ENCODE measurements at places on chromosomes 3 and 15.
A peak's percentile ranks its signal among the peaks of the same experiment; 100 is the strongest.

GRCh38 chr3:11545186-11545851 lies 98.4 kb downstream of the VGLL4 start:
- DNase-seq, result no peak

DNA sequence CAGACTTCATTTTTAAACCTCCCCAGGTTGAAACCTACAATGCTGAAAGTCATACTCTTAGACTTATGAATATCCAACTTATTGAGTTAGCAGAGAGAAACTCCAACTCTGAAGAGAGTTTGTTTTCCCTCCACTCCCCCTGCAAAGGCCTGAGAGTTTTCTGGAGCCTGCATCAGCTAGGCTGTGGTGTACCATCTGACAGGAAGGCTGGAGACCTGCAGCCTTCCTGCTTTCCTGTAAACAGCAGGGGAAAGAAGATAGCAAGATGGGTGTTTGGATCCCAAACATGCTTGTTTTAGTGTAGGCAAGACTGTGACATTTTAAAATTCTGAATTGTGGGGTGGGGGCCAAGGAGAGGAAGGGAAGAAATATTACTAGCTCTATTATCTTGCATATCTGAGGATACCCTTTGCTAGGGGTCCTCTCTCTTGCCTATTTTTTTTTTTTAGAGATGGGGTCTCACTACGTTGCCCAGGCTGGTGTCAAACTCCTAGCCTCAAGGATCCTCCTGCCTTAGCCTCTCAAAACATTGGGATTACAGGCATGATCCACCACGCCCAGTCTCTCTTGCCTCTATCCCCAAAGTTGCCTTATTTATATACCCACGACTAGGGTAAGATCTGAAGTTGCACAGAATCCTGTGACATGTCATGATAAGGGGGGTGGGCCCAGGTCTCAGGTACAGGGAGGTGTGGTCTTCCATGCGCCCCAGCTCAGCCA lies 51.0 kb upstream of the USP3 start:
- no peak for DNase-seq

GRCh38 chr3:99666201-99666600 lies 27.8 kb downstream of the COL8A1 start:
- DNase-seq, result no peak

DNA sequence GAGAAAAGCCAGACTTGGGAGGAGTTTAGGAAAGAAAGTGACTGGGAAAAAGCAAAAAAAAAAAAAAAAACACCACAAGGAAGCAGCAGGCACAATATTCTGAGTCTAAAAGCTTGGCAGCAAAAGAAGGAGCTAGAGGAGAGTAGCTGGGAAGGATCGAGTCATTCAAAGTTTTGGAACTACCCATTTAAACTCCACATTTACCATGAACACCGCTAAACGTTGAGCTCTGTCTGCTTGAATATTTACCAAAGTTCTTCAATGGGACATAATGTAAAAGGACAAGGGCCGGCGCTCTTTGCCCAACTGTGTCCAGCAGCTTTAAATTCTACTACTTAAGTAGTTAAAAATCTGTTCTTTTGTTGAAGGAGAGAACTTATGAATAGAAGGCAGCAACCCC lies 481.9 kb downstream of the FOXP1 start:
- DNase-seq, result no peak

GRCh38 chr3:102741105-102741504 lies 306.3 kb downstream of the ZPLD1 start:
- DNase-seq, result no peak

GRCh38 chr15:62799919-62800318 lies 242.6 kb upstream of the TPM1 start:
- DNase-seq, result no peak

GRCh38 chr3:161796780-161797179 lies 300.2 kb downstream of the OTOL1 start:
- DNase-seq, result no peak

GRCh38 chr15:101039461-101039860 lies 120.3 kb downstream of the LRRK1 start:
- no peak for DNase-seq

DNA sequence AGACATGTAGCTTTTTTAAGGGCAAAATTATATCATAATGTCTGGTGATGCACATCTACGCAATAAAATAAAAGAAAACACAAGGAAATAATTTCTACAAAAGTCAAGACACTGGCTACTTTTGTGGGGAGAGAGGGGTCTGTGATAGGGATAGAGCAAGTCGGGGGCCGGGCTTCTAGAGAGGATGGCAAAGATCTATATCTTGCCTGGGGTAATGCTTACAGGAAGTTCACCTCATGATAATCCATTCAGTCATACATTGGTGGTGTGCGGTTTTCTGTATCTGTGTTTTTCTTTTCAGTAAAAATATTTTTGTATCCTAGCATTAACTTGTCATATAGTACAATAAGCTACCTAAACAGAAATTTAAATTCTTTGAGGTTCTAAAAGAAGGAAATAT lies 178.8 kb downstream of the ARRDC4 start:
- no peak for DNase-seq

DNA sequence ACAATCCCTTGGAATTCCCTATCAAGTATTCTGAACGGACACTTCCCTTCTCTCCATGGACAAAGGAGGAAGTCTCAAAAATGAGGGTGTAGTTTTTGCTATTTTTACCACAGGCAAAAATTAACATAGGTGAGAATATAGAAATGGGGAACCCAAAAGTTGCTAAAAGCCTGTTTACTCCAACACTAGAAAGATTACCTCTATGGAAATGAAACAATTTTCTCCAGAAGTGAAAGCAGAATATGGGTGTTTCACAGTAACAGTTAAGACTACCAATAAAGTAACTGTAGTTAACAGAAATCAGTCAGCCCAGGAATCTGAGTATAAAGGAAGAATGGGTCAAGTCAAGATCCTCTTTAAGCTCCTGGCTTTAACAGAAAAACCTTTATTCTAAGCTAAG lies 9.3 kb downstream of the TRA2B start:
- no peak for DNase-seq

DNA sequence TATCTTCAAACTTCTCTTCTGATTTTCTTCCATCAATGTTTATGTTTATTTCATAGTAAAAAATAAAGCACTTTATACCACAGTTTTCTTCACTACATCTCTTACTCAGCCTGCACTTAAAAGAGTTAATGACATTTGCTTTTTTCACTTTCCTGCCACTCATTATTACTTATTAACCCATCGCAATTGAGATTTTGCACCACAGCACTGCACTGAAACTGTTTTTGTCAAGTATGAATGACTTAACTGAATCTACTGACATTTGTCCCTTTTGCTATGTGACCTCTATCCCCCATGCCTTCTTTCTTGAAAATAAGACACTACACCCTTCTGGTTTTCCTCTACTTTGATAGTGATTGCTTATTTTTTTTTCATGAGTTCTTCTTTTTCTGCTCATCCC lies 739.7 kb upstream of the DPPA4 start:
- DNase-seq, result no peak

- no peak for DNase-seq
Measured at GRCh38 chr15:56943403-56943802, 25.0 kb downstream of the TCF12 start.

DNA sequence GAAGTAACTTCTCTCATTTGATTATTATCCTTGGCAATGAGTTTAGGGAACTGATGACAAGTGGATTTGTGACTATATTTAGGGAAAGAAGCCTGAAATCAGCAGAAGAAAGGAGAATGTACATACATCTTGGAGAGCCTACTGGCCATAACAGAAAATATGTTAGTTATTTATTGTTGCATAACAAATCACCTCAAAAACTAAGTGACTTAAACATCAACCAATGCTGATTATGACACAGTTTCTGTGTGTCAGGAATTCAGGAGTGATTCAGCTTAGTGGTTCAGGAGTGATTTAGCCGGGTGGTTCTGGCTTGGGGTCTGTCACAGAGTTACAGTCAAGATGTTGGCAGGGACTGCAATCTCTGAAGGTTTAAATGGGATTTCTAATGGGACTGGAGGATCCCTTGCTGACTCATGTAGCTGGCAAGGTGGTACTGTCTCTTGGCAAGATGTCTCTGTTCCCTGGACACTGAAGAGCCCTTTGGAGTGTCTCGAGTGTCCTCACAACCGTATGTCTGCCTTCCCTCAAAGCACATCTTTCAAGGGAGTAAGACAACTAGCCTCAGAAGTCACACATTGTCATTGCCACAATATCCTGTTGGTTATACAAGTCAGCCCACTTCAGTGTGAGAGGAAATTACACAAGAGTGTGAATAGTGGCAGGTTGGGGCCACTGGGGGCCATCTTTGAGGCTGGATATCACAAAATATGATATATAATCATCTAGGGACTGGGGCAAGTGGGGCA lies 248.9 kb downstream of the SV2B start:
- no peak for DNase-seq

DNA sequence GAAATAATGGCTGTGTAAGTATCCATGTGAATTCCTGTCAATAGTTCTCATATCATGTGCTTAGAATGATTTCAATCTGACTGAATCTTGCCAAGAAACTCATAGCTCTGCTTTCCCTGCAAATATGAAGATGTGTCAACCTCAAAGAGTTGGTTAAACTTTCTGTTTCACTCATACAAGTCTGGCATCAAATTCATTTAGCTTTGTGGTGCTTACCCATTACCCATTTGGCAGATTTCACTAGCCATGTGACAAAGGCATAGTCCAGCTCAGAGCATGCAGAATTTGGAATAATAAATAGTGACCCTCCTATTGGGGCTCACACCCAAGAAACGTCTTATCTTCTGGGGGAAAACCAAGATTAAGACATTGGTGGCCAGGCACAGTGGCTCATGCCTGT lies 256.6 kb upstream of the TPRG1 start:
- DNase-seq, result no peak

- DNase-seq, result no peak
Measured at GRCh38 chr3:158751316-158751715, 19.1 kb upstream of the RARRES1 start.

DNA sequence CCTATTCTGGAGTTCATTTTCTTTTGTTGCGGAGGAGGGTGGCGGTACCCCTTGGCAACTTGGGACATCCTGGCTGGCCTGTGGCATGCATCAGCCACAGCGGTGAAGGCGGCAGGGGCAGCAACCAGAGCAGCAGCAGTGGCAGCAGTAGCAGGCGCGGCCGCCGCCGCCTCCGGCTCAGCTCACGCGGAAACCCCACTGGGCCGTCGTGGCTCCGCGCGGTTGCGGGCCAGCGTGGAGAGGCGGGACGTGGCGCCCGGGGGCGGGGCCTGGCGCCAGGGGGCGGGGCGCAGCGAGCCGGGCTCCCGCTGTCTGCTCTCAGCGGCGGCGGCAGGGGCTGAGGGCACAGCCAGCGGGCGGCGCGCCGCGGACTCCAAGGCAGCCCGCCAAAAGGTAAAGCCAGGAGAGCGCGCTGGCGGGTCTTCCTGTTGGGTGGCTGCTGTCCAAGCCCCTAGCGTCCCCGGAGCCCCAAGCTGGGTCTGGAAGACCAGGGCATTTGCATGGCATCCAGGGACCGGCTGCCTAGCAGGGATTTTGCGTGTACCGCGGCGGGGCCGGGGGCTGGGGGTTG lies 334.4 kb upstream of the THRB start:
- no peak for DNase-seq

GRCh38 chr3:20073068-20073467 lies 32.8 kb downstream of the KAT2B start:
- no peak for DNase-seq

DNA sequence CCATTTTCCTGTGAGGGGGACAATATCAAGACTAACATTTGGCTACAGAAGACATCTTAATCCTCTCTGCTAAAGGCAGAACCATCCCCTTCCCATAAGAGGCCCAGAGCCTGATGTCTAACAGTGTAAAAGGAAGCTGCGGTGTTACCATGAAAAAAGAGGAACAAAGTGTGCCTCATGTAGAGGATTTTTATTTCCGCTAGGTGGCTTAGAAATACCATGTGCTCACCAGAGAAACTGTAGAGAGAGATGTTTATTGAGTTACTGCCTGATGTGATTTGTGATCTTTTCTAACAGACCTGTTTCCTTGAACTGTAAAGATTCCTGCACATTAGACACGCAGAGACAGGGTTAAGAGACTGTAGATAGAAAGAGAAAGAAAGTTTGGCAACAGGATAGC lies 22.0 kb downstream of the OR5H15 start:
- no peak for DNase-seq

DNA sequence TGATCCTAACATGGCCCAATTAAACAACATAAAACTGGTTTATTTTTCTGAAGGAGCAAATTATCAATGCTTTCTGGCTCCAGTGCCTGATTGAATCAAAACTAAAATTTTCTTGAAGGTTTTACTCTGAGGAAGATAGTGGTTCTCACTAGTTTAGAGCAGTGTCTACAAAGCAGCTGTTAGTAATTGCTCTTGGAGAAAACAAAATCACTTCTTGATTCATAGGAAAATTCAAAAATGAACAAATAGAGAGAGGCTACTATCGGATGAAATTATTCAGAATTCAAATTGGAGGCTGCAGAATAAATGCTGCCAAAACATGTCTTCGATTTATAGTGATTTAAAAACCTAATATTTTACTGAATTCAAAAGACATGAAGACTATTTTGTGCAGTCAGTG lies 15.1 kb upstream of the RIOX2 start:
- no peak for DNase-seq

- DNase-seq, result no peak
Measured at GRCh38 chr3:40333852-40334251, 24.3 kb downstream of the EIF1B start.

DNA sequence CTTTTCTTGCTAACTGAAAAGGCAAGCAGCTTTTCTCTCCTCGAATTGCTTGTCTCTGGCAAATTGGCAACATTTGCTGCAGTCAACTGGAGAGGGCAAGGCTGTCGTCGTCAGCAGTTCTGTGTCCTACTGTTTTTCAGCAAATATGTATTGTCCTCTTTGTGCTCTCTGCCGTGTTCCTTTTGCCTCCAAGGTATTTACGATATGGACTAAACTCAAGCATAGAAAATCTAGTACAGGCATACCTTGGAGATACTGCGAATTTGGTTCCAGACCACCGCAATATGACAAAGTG lies 558 bp upstream of the SLC30A4 start:
- DNase-seq, result peak; percentile 36

- no peak for DNase-seq
Measured at GRCh38 chr3:129384594-129385323, 43.7 kb downstream of the EFCAB12 start.

GRCh38 chr3:150300388-150300787 lies 107.7 kb upstream of the TSC22D2 start:
- no peak for DNase-seq
